A549 treated with GW870086 at 1 μM for 4 hours (cell line): ENCODE measurements at places on chromosomes 2 and 18. TPM values are rescaled to one million over a fixed set of nuclear protein-coding genes. Genes with fewer than 3 reads are reported as not detected.

Gene GREB1L
- 1.8 to 4.5 TPM (median 3.4 TPM) in 5 replicates for total RNA-seq

Gene GAREM2
- total RNA-seq = 6.1 to 8.5 TPM (median 7.1 TPM) in 5 replicates

Gene CCDC74B
- total RNA-seq = 5.8 to 7.4 TPM (median 6.1 TPM) in 5 replicates

Gene ORC4
- total RNA-seq = 27.6 to 36.2 TPM (median 33.8 TPM) in 5 replicates

Gene ALS2
- total RNA-seq = 8.6 to 13.2 TPM (median 11.8 TPM) in 5 replicates
